Peyer's patch (tissue), 4 donors: ENCODE measurements at places on chromosomes 5 and 9. TPM values are rescaled to one million over a fixed set of nuclear protein-coding genes. Genes with fewer than 3 reads are reported as not detected.

NTNG2 gene
- total RNA-seq: 0.76 TPM

ANKRD33B gene
- total RNA-seq: 6.6 TPM

- no peak for DNase-seq
Observed at GRCh38 chr5:2759696-2760461, 8.4 kb upstream of the IRX2 start.

NUDT12 gene
- 16.8 TPM for total RNA-seq

- peak; percentile 93 for DNase-seq
Observed at GRCh38 chr5:80255811-80256712, at the start of gene SERINC5. Gene SERINC5 (minus strand): TSS chr5:80256048. CDS start chr5:80255922, 126 bp downstream.

GFPT2 gene
- 4.9 TPM for total RNA-seq

EMB gene
- total RNA-seq: 35.2 TPM

DNA sequence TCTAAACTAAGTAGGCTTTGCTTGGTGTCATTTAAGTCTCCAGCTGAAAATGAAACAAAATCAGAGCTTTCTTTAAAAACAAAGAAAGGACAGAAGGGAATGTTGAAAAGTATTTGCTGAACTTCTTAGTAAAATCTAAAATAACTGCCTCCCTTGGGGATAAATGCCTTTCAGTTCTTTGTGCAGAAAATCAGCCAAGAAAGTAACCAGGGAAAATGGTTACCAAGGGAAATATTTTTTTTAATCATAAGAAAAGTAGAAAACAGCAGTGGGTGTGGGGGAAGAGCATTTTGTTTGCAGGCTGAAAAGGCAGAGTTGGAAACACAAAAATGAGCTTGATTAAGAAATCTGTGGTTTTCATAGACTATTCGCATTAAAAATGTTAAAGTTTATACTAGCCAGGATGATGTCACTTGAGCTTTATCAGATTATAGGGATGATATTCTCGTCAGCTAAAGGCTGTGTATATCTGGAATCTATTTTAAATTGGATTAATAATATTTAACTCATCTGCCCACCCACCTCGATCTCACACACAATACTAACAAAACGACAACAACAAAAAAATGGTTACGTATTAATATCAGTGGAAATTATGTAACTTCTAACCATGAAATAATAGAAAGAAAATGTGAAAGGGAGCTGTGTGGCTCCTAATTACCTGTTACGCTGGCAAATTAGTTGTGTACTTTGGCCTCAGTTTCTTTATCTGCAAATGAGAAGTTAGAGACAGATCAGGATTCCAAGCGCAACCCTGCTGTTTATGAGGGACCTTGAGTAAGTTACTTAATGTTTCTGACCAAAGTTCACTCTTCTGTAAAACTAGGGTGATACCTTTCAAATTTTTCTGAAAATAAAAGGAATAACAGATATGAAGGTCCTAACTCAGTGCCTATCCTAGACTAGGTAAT is at the start of gene ECM2:
ECM2 (minus strand) TSS at position 51 of the 911 bp plus-strand sequence. CDS start 13,124 bp downstream, outside the sequence.
- DNase-seq: no peak

DAB2IP gene
- total RNA-seq: 55.2 TPM

GRCh38 chr5:173751266-173751600 is 134.8 kb upstream of the BOD1 start:
- no peak for DNase-seq

CAPSL gene
- total RNA-seq: not detected

DNA sequence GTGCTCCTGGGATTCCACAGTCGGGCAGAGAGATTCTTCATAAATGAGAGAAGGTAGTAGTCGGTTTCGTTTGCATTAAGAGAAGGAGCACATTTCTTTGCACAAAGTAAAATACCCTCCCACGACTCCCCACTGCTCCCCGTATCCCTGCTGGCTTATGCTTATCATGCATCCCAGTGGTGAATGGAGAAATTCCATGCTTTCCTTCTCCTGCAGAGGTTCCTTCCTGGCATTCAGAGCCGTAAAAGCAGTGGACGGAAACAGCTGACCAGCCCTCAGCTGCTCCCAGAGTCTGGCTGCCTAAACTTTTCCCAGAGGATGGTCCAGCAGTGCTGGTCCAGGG is 93.1 kb downstream of the C9orf152 start:
- DNase-seq: no peak

ZBTB26 gene
- total RNA-seq: 3.2 TPM

GRCh38 chr5:52693280-52693679 is 94.4 kb upstream of the ITGA1 start:
- no peak for DNase-seq
